ENCODE measurements at places on chromosomes 16 and 17. TPM values are rescaled to one million over a fixed set of nuclear protein-coding genes. Genes with fewer than 3 reads are reported as not detected.

Gene TBC1D28
- total RNA-seq = not detected

DNA sequence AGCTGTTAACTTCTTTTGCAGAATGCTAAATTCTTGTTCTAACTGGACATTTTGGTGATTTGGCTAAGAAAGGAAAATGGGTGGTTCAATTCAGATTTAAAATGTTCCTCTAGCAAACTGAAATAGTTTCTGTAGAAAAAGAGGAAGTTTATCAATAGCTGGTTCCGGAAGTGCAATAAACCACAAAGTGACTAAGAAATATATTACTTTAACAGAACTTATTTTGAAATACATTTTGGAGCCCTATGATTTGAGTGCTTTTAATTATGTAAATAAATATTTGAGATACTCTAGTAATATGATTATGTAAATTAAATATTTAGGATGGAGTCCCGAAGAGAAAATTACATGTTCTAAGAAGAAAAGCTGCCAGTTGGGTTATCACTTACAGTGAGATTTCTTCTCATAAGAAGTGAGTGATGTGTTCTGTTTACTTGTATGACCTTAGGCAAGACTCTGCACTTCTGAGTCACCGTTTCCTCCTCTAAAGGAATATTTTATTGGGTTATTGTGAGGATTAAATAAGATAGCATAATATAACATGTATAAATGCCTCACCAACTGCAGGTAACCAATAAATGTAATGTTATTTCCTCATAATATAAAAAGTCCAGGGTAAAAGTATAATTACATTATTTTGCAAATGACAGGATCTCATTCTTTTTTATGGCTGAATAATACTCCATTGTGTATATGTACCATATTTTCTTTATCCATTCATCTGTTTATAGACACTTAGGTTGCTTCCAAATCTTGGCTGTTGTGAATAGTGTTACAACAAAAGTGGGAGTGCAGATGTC, at the start of gene EVI2B:
Gene EVI2B (minus strand): TSS at position 73 of the 800 bp plus-strand sequence. CDS start 8,445 bp downstream, outside the sequence.
- H3K27ac ChIP-seq = peak within 1 kb of the TSS; percentile 93
- H3K4me1 ChIP-seq = peaks cover 48% of the 10 kb centered on the region
- peak; percentile 30 for DNase-seq
- no peaks in the 10 kb centered on the region for H3K27me3 ChIP-seq

DNA sequence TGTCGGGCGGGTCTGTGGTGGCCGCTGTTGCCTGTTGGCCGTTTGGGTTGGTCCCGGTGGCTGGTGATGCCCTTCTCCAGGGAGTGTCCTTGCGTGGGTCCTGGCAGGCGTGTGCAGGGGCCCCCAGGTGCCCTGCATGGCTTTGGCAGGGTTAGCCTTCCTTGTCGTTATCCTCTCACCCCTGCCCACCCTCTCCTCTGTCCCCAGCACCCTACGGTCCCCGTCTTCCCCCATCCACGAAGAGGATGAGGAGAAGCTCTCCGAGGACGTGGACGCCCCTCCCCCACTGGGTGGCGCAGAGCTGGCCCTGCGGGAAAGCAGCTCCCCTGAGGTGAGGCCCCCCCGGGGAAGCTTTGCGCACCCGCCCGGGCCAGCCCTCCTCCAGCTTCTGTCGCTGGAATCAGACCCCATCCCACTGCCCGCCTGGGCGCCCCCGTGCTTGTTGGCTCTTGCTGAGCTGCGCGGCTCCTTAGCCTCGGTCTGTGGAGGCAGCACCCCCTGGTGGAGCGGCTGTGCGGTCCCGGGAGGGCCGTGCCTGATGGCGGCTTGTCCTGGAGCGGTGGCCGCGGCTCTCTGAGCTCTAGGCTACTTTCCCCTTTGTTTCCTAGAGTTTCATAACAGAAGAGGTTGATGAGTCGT, 10.6 kb upstream of the NUDT16L1 start:
- peaks cover 7% of the 10 kb centered on the region for H3K4me1 ChIP-seq
- peaks cover 12% of the 10 kb centered on the region for H3K36me3 ChIP-seq
- H3K27ac ChIP-seq = no peak overlapping the region
- DNase-seq = peak; percentile 79

DNA sequence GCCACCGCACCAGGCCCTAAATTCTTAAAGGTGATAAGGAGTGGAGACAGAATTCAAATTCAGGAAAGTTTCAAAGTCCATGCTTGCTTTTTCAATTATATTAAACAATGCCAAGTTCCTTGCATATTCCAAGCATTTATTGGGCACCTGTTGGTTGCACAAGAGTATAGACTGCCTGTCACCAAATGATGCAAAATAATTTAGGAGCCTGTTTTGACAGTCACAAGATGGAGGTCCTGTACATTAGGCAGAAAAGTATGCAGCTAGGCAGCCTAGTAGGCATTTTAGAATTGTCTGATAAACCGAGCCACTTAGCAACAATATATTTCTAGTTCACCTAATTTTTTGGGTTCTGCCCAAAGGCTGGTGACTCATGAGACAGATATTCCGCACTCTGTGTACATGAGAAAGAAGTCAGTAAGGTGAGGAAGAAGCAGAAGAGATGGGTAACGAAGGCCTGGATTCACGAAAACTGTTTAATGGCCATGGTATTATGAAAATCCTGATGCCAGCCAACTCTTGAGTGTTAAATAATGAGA, 7.3 kb downstream of the ACACA start:
- H3K4me3 ChIP-seq = no peak overlapping the region
- peaks cover 2% of the 10 kb centered on the region for H3K36me3 ChIP-seq
- DNase-seq = no peak
- no peak overlapping the region for H3K27ac ChIP-seq
- H3K4me1 ChIP-seq = peaks cover 25% of the 10 kb centered on the region

- H3K4me1 ChIP-seq = no peaks in the 10 kb centered on the region
- no peak overlapping the region for H3K4me3 ChIP-seq
- DNase-seq = no peak
- no peaks in the 10 kb centered on the region for H3K36me3 ChIP-seq
- H3K27me3 ChIP-seq = no peaks in the 10 kb centered on the region
Measured at GRCh38 chr17:77600346-77600745, 358.2 kb upstream of the TNRC6C start.

Gene NETO2
- 5.7 TPM for total RNA-seq

DNA sequence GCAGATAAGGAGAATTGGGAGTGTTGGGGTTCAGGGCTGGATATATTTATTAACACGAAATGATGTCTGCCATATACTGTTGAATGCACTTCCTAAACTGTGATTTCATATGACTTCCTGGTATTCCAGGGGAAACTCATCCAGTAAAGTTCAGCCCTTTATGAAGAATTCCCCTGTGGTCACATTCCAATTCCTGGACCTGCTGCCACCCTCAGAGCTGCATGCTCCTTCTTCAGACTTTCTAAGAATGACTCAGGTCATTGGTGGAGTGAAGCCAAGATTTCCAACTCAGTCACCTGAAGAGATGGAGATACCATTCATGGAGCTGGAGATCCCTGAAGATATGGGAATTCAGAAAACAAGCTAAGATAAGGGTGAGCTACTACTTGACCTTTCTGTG, 114.2 kb upstream of the TMEM97 start:
- no peaks in the 10 kb centered on the region for H3K4me1 ChIP-seq
- no peak overlapping the region for H3K27ac ChIP-seq
- peaks cover 5% of the 10 kb centered on the region for H3K27me3 ChIP-seq
- H3K4me3 ChIP-seq = no peak overlapping the region
- H3K36me3 ChIP-seq = no peaks in the 10 kb centered on the region
